CD4-positive, alpha-beta T cell treated with Interleukin-6 at 100 ng/mL for 8 hours (primary cell): ENCODE measurements at places on chromosomes 11 and 22.

GRCh38 chr11:75237050-75237449, 3.5 kb upstream of the TPBGL start:
- no peak for DNase-seq

- no peak for DNase-seq
These were observed 7.7 kb downstream of the LRRC32 start for GRCh38 chr11:76662656-76663485.

DNA sequence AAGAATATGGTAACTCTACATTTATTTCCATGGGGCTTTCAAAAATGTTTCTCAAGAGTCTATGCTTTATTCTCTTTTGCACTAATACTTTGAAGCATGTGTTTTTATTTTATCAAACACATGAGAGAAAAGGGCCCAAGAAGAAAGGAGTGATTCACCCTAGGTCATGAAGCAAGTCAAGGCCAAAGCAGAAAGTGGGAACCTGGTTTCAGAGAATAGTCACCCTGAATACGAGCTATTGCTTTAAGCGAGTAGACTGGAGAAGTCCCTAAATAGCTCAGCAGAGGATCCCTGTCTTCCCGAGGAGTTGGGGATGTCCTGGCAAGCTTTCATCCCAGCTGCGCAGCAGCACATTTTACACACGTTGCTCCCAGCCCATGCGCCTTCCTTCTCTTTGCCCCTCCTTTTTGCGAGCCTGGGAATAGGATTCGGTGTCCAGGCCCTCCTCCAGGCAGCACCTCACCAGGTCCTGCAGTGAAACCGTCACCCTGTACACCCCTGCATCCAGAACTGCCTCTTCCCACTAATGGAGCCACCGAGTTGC, 19.1 kb downstream of the MPEG1 start:
- DNase-seq = no peak

DNA sequence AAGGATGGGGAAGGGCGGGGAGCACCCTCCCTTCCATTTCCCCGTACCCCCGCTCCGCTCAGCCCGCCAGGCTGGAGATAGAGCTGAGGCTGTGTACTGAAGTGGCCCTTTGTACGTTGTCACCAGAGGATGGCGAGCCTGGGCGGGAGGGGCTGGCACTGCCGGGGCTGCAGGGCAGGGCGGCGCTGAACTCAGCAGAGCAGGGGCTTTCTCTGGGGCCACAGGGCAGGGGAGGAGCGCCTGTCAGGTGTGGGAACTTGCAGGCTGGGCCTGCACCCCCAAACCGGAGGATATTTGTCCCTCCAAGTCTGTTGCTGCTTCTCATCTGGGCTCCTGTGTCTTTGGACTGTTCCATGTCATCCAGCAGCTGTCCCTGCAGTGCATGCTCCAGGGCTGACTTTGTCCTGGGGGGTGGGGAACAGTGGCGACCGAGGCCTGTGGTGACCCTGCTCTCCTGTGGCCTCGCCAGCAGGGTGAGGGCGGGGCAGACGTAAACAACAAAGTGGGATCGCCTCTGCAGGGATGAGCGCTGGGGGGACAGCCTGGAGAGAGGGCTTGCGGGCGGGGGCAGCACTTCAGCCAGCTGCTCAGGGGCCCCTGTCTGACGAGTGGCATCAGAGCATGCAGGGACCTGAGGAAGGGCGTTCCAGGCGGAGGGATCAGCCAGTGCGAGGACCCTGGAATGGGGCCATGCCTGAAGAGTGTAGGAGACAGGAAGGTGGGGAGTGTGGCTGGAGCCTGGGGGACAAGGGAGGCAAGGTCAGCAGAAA, 13.1 kb downstream of the MGAT3 start:
- DNase-seq = no peak

- no peak for DNase-seq
These were observed 9.7 kb downstream of the NHERF4 start for GRCh38 chr11:119194811-119195440.

DNA sequence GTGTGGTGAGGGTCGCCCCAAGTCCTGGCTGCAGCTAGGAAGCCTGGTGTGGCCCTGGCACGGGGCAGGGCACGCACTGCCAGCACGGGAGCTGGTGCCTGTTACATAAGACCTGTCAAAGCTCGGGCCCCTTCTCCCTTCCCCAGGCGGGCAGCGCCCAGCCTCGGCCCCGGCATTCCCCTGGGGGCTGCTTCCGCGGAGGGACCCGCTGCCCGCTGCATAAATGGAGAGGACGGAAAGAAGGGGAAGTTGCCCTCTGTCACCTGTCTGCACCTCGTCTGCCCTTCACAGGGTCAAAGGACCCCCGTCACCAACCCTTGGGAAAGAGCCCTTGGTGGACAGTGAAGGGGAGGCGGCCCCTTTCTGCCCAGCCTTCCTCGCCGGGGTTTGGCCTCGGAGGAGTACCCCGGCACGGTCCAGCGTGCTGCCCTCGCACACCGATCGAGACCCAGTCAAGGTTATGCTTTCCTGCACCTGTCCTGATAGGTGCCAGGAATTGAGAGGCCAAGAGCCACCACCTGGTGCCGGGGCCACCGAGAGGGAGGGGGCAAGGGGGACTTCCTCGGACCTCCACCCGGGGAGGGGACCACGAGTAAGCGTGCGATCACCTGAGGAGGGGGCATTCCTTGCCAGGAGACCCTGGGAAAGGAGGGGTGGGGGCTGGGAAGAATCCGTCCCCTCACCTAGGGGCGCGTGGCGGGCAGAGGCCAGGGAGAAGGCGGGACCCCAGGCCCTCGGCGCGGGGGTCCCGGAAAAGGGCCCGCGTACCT, 16.8 kb upstream of the MFRP start:
- no peak for DNase-seq

GRCh38 chr11:78268591-78269410, 80.1 kb downstream of the USP35 start:
- no peak for DNase-seq

DNA sequence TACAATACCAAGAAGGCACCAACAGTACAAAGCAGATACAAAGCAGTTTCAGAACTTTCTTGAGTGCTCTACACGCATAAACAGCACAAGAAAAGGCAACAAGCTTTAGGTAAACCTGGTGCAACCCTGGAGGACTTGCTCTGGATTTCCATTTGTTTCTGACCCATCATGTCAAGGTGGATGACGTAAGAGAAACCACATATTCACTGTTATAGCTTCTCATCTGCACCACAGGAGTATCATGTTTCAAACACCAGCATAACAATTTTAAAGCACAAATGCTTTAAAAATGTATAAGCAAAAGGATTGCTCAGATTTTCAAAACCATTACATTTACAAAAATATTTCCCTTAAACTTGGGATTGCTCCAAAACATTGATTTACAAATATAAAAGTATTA, 25.0 kb upstream of the YPEL1 start:
- no peak for DNase-seq
